Stimulated activated CD4-positive, alpha-beta T cell treated with anti-CD3 and anti-CD28 coated beads, Interleukin-2, amount 100 ng/mL, for 48 hours (primary cell): ENCODE measurements at places on chromosomes 3 and 15.

- no peak for DNase-seq
Observed at GRCh38 chr3:191240486-191240885, 41.4 kb downstream of the OSTN start.

DNA sequence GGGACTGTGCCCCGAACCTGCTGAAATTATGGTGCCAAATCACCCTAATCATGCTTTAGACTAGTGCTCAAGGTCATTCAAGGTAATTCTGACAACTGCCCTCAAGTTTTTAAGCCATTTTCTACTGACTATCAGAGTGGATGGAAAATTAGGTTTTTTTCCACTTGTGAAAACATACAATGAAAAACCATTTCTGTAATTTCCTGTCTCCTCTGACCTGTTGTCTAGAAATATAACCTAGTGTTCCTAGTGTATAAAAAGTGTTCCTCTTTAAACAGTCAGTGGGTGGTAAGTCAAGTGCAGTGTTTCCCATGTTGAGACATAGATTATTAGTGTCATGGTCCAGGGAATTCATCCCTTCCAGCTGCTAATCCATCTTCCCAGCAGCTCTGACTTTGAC, 232.8 kb upstream of the UMPS start:
- no peak for DNase-seq

DNA sequence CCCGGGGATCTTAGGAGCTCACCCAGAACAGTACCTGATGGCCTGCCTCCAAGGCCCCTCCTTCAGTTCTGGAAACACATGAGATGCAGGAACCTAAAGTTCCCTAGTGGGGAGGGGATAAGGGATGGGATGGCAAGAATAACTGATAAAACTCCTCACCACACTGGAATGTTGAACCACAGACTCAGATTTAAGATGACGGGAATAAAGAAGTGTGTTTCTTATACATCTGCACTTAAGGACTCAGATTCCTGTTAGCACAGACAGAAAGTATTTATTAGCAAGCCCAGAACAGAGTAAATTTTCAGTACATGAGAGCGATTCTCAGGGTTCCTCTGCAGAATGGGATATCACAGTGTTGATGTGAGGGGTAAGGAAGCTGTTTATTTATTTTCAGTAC, 245.2 kb downstream of the TLE3 start:
- DNase-seq, result no peak

DNA sequence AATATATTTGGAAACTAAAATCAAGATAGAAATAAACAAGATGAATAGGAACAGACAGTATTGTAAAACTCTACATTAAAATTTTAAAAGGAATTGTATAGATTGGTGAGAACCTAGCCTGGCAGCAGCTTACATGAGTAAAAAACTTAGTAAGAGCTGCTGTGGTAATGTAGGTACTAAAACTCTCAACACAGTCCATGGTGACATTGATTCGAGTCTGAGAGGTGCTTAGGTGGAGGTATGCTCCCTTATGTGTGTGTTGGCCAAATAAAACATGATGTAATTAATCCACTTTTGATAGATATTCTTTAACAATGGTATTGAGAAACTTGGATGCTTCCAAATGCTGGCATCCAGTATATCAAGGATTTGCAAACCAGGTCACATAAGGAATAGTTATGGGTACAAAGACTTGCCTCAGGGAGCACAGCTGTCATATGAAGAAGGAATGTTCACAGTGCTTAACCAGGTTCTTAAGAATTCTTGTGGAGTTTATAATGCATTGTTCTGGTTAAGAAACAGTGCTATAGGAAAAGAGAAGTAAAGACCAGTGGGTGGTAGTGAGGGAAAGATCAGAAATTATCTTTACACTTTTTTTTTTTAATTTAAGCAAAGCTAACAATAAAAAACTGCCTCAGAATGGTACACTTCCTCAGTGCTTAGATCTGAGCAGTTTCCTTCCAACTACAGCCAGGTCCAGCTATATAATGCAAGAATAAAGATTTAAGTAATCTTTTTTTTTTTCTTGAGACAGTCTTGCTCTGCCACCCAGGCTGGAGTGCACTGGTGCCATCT, 24.6 kb upstream of the IL20RB start:
- no peak for DNase-seq

- DNase-seq, result no peak
Observed at GRCh38 chr3:29488922-29489321, 208.1 kb downstream of the RBMS3 start.

DNA sequence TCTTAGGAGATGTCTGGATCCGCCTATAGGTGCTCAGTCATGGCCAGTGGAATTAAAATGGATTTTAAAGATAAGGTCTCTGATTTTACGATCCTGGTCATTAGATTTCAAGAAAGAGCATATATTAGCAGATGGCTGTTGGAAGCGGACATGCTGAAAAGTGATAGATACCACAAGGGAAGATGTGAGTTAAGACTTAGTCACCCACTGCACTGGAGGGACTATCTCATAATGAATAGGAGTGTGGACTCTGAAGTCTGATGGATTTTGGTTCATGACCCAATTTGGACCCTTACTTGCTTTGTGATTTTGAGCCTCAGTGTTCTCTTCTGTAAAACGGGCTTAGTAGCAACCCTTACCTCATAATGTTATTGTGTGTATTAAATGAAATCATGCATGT, 214.7 kb downstream of the CHST2 start:
- no peak for DNase-seq

DNA sequence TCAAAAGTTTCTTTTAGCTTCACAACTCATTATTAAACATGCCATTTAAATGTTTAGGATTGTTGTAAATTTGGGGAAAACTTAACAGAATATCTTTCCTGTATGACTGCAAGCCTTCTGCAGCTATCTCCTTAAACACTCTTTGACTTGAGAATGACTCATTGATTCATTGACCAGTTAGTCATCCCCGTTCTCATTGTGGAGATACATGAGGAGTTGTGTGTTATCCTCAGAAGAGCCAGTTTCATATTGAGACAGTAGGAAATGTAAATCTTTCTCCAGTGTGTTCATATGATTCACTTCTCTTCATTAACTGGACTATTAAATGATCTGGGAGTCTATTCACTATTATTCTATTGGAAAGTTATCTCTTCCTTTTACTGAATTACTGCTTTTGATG, 83.0 kb downstream of the CRYGS start:
- no peak for DNase-seq

DNA sequence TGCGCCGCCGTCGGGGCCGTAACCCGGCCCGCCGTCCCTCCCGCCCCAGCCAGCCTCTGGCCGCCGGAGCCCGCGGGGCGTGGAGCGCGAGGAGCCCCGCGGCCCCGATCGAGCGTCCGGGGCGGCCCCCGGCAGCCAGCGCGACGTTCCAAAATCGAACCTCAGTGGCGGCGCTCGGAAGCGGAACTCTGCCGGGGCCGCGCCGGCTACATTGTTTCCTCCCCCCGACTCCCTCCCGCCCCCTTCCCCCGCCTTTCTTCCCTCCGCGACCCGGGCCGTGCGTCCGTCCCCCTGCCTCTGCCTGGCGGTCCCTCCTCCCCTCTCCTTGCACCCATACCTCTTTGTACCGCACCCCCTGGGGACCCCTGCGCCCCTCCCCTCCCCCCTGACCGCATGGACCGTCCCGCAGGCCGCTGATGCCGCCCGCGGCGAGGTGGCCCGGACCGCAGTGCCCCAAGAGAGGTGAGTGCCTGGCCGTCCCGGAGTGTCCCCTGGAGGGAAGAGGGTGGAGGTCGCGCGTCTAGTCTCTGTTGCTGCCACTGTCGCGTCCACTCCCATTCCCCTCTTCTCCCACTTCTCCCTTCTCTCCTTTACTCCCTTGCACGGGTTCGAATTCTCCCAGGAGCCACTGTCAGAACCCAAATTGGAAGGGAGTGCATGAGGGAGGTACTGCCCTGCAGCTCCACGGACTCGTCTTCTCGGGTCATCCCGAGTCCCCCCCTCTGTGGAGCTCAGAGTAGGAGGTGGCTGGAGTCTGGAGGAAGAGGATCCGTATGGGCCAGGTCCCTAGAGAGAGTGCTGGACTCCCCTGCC, 585 bp downstream of the CSK start:
- no peak for DNase-seq
